ENCODE measurements at places on chromosomes 1 and 21.

DNA sequence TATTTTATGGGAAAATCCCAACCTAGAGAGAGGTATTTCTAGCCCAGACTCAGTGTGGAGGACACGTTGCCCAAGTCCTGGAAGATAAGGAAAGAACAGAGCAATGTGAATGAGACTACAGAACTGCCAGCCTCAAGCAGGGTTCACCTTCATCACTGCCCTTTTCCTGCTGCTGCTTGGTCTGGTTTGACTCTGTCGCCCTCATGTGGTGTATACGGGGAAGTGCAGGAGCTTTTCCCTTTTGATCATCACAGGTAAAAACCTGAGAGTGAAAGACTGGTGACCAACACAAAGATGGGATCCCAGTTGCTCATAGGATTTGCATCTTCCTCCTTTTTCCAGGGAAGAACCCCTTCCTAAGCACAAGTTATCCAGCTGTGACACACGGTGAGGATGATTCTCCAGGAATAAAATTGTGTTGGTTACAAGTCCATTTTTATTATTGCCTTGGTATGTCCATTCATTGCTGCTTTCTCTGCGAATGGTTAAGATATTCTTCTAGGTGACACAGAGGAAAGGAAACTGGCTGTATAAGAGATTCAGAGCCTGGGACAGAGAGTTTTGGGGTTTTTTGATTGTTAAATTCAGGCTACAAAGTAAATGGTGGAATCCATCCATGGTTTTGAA, 89.5 kb upstream of the CD53 start:
- peak; percentile 42 for DNase-seq

DNA sequence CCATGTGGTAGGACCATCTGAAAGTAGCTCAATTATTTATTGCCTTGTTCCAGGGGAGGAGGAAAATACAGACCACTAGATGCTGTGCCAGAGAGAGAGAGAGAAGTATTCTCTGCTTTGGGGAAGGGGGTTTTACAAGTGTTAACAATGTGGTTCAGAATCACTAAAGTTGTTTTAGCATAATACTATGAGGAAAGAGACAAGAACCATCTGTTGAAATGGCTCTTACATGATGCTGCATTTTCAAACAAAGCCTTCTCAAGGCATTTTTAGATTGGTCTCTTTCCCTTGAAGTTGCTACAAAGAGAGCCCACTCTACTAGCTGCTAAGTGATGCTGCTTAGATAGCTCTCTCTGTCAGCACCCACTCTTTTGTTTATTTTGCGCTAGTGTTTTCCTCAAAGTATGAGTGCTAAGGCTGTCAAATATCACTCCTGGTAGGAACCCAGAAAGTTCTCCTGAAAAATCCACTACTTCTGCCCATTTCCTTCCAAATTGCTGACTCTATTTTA, 255.1 kb downstream of the NFIA start:
- DNase-seq, result no peak

DNA sequence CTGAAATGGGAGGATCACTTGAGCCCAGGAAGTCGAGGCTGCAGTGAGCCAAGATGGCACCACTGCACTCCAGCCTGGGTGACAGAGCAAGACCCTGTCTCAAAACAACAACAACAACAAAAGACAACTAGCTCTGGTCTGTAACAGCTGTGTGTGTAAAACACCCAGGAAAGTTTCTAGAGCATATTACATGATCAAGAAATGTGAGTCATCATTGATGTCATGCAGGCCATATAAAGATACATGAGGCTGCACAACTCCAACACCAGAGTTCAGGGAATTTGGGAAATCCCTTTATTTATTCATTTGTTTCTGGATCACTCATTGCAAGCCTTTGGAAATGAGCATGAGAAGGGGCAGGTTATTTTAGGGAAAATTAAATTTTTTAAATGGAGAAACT, 50.3 kb upstream of the CTPS1 start:
- no peak for DNase-seq

- DNase-seq, result no peak
Measured at GRCh38 chr21:43758811-43759210, 17.3 kb downstream of the CSTB start.
